ENCODE measurements at places on chromosomes 6 and 20.

GRCh38 chr20:59104831-59105230 is 58.8 kb upstream of the ZNF831 start:
- no peak for DNase-seq

GRCh38 chr20:61082720-61083119 is 169.3 kb upstream of the CDH4 start:
- no peak for DNase-seq

DNA sequence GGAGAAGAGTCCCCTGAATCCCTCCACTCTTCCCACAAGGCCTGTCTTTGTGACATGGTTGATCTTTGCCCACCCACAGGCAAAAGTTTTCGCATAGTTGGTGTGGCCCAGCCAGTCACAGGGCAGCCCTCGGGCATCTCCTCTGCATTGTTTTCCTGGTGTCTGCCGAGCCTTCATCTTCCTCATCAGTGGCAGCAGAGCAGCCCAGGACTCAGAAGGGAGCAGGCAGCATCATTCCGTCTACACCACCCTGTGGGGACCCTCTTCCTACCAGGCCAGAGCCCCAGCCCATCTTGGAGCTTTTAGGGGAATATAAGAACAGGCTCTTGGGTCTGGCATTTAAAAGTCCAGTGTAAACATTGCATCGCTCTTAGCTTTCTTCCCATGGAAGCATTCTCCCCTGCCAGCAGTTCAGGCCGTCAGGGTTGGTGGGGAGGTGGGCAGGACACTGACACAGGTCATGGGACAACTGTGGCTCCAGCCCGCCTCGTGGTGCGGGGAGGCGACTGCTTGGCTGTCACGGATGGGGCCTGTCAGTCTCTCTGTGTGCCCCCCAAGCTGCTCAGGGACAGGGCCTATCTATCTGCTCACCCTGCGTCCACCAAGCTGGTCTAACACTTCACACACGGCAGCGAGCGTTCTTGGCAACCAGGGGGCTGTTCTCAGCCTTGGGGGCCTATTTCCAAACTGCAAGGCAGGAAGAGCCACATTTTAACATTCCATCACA is 38.3 kb downstream of the PDRG1 start:
- no peak for DNase-seq

DNA sequence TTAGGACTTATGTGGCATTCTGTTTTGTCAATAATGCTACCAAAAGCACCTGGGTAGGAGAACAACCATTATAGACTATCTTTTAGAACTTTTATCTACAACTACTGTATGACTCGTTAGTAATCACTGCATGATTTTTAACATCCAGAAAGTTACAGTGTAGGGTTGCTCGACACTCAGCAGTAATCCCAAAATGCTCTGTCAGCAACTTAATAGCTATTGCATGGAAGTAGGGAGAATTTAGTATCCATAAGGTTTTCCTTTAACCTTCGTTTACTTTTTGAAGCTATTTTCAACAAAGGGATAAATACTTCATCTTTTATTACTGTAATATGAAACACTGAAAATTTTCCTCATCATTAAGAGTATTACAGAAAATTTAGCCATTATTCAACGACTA is 309.5 kb downstream of the RNGTT start:
- no peak for DNase-seq

GRCh38 chr6:133208183-133208755 is 32.9 kb upstream of the EYA4 start:
- DNase-seq = no peak

GRCh38 chr6:21531393-21531792 is 62.2 kb upstream of the SOX4 start:
- no peak for DNase-seq

- DNase-seq = no peak
These were observed 462.5 kb downstream of the CDH26 start for GRCh38 chr20:60420676-60421229.

GRCh38 chr6:32666420-32667300 is at the start of gene HLA-DQB1:
Gene HLA-DQB1, minus strand, starts transcription at chr6:32666657. Its CDS starts 50 bp downstream, at chr6:32666607.
- DNase-seq = peak; percentile 30

DNA sequence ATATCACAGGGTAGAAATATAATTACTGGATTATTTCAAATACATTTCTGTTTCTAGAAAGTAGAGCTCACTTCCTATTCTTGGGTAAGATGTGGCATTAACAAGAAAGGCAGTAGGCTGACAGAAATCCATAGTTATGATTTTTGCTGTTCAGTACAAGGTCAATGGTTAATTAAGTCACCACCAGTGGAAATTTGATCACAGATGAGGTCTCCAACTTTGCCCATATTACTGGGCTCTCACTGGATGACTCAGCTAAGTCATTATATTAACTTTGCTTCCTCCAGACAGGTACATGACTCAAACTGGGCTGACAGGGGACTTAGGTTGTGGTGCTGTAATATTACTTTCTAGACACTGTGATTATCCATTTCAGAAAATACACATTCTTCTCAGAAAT is 212.4 kb downstream of the GRIK2 start:
- no peak for DNase-seq

DNA sequence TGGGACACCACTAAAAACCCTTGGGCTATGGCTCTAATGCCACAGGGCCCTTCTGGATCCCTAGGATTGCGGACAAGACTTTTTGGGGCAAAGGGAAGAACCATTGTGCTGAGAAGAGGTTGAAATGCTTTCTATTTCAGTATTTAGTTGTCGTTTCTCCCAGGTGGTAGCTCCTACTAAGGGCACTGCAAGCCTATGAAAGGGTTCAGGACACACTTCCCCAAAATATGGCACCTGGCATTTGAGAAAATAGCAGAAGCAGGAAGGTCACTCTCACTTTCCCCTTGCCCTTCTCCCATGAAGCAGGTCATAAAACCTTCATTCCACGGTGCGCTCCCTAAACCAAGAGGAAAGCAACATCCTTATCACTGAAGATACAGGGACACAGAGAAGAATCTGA is 125.4 kb upstream of the GPR6 start:
- no peak for DNase-seq

GRCh38 chr6:122984393-122984792 is 11.6 kb upstream of the CLVS2 start:
- no peak for DNase-seq

GRCh38 chr20:33305589-33306057 is 22.6 kb downstream of the BPIFB1 start:
- DNase-seq = no peak

DNA sequence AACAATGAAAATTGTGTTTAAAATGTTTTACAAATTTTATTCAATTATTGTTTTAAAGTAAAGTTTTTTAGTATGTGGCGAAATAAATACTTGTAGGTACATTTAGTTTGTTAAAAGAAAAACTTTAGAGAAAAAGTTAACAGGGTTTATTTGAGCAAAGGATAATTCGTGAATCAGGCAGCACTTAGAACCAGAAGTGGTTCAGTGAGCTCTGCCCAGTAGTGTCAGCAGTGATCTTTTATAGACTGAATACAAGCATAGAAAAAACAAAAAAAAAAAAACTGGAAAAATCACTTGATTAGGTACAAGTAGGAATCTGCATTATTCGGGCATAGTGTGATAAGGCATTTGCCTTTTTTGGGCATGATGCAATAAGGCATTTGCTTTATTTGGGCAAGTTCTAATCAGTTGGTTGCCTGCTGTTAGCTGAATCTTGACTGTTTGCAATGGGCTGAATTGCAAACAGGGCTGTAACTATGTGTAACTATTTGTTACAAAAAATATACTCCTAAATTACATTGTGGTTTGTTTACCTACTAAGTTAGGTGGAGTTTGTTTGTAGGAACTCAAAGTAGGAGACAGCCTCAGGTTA is 122.9 kb upstream of the MMS22L start:
- DNase-seq = no peak

DNA sequence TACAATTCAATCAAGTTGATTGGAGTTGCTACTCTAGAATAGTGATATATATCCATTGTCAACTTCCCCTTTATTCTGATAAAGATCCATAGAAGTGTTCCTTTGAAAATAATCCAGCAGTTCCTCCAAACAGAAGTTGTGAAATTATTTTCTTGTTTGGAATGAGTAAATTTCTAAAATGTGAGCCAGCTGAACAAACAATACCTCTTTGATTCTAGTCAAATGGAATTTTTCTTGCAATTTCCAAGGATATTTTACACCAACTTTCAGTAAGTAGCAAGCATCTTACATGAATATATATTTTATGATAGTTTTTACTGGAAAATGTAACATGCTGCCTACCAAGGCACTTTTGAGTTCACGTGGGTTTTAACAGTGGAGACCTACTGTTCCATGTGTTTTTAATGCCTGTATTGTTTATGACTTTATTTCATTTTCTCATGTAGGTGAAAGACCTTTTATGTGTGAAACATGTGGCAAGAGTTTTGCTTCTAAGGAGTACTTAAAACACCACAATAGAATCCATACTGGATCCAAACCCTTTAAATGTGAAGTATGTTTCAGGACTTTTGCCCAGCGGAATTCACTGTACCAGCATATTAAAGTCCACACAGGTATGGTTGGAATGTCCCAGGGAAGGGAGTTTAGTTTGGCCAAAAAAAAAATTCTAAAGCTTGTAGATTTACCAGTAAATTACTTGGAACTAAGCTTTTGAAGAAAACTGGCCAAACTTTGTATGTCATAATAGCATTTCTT is 6.5 kb downstream of the GZF1 start:
- no peak for DNase-seq

DNA sequence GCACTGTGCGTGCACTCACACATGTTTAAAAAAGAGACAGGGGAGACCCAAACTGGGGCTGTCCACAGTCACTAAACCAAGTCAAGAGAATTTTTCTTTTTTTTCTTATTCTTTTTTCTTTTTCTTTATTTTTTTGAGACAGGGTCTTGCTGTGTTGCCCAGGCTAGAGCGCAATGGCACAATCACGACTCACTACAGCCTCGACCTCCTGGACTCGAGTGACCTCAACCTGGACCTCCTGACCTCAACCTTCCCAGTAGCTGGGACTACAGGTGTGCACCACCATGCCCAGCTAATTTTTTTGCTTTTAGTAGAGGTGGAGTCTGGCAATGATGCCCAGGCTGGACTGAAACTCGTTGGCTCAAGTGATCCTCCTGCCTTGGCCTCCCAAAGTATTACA is 89.4 kb upstream of the NFATC2 start:
- DNase-seq = no peak

DNA sequence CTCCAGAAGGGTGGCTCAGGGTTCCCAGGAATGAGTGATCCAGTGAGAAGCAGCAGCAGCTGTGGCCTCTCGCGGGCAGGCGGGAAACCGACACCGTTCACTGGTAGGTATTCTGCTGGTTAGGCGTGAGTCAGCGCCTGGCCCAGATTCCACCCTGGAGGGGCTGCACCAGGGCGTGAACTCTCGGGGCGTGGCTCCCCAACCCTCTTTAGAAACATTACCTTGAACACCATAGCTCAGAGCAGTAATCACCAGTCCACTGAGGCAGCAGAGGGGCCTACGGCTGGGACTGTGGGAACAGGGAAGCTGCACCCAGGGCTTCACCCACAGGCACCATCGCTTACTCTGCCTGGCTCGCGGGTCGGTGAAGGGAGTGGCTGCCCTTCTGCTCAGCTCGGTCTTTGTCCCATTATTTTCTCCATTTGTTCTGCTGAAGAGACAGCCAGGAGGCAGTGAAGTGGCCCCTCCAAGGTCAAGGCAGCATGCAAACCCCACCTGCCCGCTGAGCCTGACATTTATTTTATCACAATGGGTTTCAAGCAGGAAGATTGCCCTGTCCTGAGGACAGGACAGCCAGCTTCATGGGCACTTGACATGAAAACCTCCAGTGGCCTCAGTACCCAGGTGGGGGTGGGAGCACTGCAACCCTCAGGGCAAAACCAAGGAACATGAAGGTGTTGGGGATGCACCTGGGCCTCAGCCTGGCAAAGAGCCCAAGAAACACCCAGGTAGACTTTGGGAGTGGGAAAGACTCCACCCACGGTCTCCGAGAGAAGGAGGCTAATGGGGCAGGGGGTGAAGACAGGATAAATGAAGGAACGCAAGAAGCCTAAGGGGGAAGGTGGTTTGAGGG is 51.0 kb upstream of the CD93 start:
- no peak for DNase-seq

GRCh38 chr20:53773792-53774401 is 180.3 kb upstream of the ZNF217 start:
- no peak for DNase-seq

GRCh38 chr6:34638834-34639736 is 57.5 kb downstream of the ILRUN start:
- DNase-seq = no peak

GRCh38 chr6:31143148-31143547 is 4.3 kb upstream of the PSORS1C2 start:
- DNase-seq = no peak
